Amniotic epithelial cell (primary cell): ENCODE measurements at places on chromosomes 5 and 9.

- DNase-seq = no peak
Observed at GRCh38 chr9:76423216-76424177, 29.3 kb upstream of the RFK start.

GRCh38 chr5:172446336-172447051, 7.8 kb downstream of the SH3PXD2B start:
- no peak for DNase-seq

- DNase-seq = no peak
Observed at GRCh38 chr9:105816981-105817380, 122.6 kb downstream of the TMEM38B start.

DNA sequence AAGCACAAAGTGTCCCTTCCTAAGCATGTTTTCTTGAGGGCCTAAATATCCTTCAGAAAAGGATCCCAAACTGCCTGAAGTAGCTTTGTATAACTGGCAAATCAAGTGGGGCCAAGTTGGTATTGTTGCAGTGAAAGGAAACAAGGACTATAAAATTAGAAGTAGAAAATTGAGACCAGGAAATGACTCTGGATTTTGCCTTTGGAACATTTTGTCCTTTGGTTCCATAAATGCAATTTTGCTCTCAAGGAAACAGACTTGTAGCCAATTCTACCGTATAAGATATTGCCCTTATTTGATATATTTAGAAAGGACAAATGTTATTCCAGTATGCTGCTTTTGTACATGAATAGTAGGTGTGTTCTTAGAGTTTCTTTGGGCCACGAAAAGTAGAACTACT, 34.4 kb downstream of the RABGAP1 start:
- no peak for DNase-seq

GRCh38 chr9:6068983-6069382, 53.6 kb upstream of the RANBP6 start:
- DNase-seq = no peak

DNA sequence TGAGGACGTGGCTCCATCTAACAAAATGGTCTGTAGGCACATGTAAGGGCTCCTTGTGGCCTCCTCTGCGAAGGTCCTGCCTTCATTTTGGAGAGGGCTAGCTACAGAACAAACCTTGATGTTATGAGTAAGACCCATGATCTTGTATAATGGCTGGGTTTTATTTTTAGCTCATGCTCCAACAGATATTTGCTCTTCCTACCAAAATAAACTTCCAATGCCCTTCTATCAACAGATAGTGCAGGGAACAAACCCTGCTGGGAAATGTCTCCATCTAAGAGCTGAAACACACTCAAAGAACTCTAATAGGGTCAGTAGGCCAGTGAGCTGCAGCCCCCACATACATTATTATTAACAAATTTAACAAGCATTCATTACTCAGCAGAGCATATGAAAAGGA, 189.5 kb downstream of the LURAP1L start:
- DNase-seq = no peak

DNA sequence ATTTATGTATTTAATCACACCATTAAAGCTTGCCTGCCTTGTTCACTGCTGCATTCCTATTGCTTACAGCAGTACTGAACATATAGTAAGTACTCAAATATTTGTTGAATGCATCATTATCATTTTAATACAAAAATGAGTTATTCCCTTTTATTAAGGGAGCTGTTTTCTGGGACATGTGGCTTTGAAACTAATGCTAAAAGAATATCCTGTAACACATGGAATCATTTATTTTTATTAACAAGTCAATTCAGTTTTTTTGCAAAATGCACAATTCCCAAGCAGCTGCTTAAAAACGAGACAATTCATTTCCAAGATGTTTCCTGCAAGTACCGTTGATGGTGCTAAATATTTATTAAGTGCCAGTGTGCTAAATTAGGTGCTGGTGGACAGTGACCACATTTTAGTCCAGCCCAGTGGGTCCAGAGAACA, 148.3 kb upstream of the NR3C1 start:
- no peak for DNase-seq
